Activated T-helper 1 cell treated with anti-CD3 and anti-CD28 coated beads, Interleukin-12 subunit alpha, Interleukin-12 subunit beta, Interleukin-2, Interleukin-4 antibody, amounts not matched to agents 30 ng/mL and 10 ng/mL and 1 ng/mL, durations not matched to agents 14 hours and 24 hours and 36 hours (primary cell): ENCODE measurements at places on chromosomes 2 and 18. TPM values are rescaled to one million over a fixed set of nuclear protein-coding genes. Genes with fewer than 3 reads are reported as not detected.

The C2orf72 gene
- 0.15 TPM in 1 of 2 replicates, not detected in the other for total RNA-seq

The ARHGAP25 gene
- 71.6 and 74.2 TPM in 2 replicates for total RNA-seq

The TCF4 gene
- 1.4 and 1.8 TPM in 2 replicates for total RNA-seq

The DTNB gene
- total RNA-seq = 28.8 and 28.9 TPM in 2 replicates

The IL36B gene
- total RNA-seq = not detected in 2 replicates

DNA sequence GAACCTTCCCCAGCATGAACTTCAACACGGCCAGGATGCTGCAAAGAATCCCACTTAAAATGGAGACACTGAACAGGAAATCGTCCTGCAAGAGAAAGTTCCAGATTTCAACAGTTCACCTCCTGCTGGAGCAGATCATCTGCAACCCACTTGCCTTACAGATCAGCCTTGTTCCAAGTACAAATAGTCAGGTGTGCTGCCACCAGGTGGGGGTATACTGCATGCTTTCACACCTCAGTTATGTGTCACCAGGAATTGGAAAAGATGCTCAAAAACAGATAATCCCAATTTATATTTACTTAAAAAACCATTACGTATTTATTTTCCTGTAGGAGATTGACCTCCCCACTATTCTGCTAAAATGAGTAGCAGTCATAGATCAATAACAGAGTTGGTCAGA lies 212.3 kb downstream of the MGAT5 start:
- DNase-seq = no peak

- no peak for DNase-seq
Measured at GRCh38 chr2:223084873-223085272, 32.9 kb downstream of the KCNE4 start.

DNA sequence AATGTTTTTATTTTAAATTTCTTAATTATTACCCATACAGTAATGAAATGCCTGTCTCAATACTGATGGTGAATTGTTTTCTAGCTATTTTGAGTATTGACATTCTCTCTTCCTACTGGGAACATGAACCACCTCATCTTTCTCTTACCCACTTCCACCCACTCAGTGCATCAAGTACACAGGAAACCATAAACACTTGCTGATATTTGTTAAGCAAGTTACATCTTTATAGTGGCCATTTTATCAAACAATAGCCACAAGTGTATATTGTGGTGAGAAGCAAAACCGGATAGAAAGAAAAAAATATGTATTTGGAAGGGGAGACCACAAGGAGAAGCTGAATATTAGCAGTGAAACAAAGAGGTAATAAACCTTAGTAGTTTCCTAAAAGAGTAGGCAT lies 368.1 kb upstream of the HNRNPA3 start:
- DNase-seq = no peak

DNA sequence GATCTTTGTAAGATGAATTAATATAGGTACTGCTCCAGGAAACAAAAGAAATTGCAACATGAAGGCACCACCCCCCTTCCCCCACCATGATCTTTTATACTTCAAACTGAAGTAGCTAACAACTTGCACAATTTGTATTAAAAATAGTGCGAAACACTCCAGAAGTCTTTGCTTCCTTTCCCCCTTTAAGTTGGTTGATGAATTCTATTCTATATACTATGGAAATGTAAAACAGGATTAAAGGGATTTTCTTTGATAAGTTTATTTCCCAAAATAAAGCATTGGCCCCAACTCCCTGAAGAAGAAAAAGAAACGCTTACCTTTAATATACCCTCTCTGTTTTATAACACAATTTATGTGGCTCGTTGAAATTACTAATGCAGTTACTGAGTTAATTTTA lies 227.1 kb downstream of the ARHGAP15 start:
- no peak for DNase-seq

GRCh38 chr2:152549423-152549822 lies 167.8 kb downstream of the PRPF40A start:
- DNase-seq = no peak

DNA sequence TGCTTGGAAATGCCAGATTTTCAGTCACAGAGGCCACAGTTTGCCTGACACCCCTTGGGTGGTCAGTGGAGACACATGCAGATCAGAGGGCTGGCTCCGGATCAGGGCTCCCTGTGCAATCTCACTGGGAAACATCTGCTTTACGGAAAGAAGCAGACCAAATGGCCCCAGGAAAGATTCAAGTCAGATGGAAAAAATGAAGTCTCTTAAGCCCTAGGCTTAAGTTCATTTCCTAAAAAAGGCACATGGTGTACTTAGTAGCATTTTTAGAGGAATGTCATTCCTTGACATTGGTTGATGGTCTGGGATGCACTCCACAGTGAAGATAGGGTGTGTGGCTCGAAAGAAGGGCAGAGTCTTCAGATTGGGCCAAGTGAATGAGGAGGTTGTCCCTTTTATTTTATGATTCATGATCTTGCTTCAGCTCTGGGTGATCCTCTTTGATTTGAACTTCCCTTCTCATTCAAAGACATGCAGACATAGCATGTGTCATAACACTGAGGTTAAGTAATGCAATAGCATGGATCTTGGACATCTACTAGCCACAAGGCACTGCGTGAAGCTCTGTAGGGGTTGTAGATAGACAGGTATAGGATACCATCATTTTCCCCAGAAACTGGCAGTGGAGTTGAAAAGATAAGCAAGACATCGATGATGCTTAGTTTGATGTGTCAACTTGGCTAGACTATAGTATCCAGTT lies 56.5 kb downstream of the KCNE4 start:
- no peak for DNase-seq

GRCh38 chr2:235568431-235568830 lies 74.6 kb downstream of the AGAP1 start:
- DNase-seq = no peak

- DNase-seq = no peak
Measured at GRCh38 chr2:69481421-69481820, 44.2 kb upstream of the NFU1 start.

- no peak for DNase-seq
Measured at GRCh38 chr2:112790305-112790704, 6.0 kb upstream of the IL1A start.

- no peak for DNase-seq
Measured at GRCh38 chr2:13093416-13093991, 376.8 kb downstream of the TRIB2 start.

- no peak for DNase-seq
Measured at GRCh38 chr2:99756059-99756458, 266.2 kb upstream of the REV1 start.

- DNase-seq = no peak
Measured at GRCh38 chr18:513826-514530, 13.5 kb upstream of the COLEC12 start.

- DNase-seq = no peak
Measured at GRCh38 chr2:20094142-20094755, 42.8 kb upstream of the LAPTM4A start.

DNA sequence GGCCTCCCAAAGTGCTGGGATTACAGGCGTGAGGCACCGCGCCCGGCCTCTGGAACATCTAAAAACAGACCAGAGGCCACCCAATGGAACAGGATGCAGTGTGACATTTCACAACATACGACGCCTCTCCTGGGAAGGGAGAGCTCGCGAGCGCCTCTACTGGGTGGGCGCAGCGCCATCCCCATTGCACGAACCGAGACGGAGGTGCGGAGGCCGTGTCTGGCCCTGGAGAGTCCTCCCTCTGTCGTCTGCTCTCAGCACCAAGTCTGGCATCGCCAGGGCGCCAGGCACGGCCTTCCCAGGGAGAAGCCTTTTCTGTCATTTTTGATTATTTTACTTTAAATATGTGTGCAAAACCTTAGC lies 9.4 kb upstream of the GBX2 start:
- no peak for DNase-seq

DNA sequence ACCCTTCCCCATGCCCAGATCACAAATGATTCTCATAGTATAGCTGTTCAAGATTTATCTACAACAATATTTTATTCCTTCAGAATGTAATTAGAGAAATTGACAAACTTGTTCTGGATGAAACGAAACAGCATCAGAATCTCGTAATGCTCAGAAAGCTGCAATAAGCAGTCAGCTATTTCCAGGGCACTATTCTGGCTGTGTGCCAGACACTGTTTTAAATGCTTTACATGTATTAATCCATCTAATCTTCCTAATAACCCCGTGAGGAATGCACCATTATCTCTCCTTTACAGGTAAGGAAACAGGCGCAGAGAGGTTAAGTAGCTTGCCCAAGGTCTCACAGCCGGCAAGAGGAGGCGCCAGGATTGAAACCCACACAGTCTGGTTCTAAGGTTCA lies 10.1 kb upstream of the LYPD6B start:
- DNase-seq = no peak

GRCh38 chr2:195320413-195320973 lies 336.5 kb upstream of the SLC39A10 start:
- DNase-seq = no peak

GRCh38 chr2:7988440-7988839 lies 693.4 kb upstream of the ID2 start:
- DNase-seq = no peak

- no peak for DNase-seq
Measured at GRCh38 chr2:151976945-151977353, 121.9 kb downstream of the CACNB4 start.

GRCh38 chr2:68862889-68863288 lies 8.3 kb downstream of the BMP10 start:
- DNase-seq = no peak

- peak; percentile 68 for DNase-seq
Measured at GRCh38 chr2:393711-394696, 106.1 kb upstream of the ALKAL2 start.
